ENCODE measurements at places on chromosomes 5 and 9.

GRCh38 chr5:78127875-78128274 lies 166.6 kb downstream of the AP3B1 start:
- no peak for DNase-seq

GRCh38 chr9:123679330-123679987 lies 250.5 kb downstream of the DENND1A start:
- DNase-seq, result no peak

DNA sequence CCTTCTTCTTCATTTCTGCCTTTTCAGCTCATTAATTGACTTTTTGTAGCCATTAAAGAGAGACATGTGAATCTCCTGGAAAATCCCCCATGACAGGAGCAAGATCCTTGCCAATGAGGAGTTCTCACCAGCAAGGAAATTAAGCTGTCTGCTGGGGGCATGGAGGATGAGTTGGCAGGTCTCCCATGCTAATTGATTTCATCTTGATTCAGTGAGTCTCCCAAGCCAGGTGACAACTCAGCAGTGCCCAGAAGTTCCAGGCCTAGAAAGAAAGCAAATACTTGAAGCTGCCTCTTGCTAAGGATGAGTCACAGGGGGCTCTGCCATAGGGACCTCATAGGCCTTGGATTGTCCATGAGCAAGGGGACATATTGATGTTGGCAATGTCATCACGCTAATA lies 30.0 kb upstream of the ADRA1B start:
- DNase-seq, result no peak

- no peak for DNase-seq
These were observed 61.8 kb downstream of the BRINP1 start for GRCh38 chr9:119307471-119307870.

DNA sequence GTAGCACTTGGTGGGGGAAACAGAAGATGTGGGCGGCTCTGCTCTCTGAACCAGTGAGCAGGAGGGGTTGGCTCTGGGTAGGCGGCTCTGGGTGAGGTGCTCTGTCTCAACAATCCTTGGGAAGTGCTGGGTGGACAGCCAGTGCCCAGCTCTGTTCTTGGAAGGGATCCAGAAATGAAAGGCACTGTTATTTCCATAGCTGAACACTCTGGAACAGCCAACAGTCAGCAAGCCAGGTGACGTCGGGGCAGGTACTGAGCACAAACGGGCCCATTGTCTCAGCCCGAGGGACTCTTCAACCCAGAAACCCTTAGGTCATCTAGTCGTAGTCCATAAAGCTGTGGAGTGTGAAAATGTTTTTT lies 36.3 kb downstream of the OLFM1 start:
- peak; percentile 17 for DNase-seq

GRCh38 chr5:181217111-181217802 lies 5.8 kb upstream of the TRIM41 start:
- no peak for DNase-seq

GRCh38 chr5:75366787-75367186 lies 29.8 kb downstream of the HMGCR start:
- DNase-seq, result no peak

- DNase-seq, result no peak
These were observed 17.8 kb upstream of the C9orf72 start for GRCh38 chr9:27591093-27591492.

- peak; percentile 70 for DNase-seq
These were observed 100.7 kb downstream of the SUSD1 start for GRCh38 chr9:112074250-112075008.

- DNase-seq, result no peak
These were observed 183.9 kb downstream of the LRRC70 start for GRCh38 chr5:62762503-62762902.

DNA sequence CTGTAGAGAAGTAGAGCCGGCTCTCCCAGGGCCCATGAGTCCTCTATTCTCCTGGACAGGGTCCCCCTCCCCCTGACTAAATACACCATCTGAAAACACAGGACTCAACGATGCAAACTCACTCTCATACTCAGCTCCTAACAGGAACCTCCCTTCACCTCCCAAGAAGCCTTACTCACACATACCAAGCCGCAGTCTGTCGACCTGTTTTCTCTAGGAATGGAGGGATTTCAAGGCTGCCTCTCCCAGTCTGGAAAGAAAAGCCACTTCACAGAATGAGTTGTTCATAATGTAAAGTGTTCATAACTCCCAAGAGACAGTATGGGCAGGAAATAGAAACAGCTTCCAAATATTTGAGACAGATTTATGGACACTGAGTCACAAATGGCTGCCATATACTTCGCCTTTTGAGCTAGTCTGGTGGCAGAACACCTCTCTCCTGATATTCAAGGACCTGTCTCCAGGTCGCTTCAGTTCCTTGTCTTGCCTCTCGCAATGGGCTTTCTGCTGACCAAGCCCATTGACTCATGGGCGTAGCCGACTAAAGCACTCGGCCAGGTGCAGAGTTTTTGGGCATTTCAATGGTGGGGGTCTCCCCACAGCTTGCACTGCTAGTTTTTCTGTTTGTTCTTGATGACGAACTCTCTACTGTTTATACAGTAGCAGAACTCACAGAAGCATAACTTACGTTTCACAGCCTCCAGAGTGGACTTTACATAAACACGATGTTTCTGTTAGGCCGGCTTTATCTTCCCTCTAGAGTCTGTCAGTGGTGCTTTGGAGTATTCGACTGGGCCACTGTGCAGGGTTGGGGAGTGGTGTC lies 25.0 kb upstream of the IL17B start:
- no peak for DNase-seq

DNA sequence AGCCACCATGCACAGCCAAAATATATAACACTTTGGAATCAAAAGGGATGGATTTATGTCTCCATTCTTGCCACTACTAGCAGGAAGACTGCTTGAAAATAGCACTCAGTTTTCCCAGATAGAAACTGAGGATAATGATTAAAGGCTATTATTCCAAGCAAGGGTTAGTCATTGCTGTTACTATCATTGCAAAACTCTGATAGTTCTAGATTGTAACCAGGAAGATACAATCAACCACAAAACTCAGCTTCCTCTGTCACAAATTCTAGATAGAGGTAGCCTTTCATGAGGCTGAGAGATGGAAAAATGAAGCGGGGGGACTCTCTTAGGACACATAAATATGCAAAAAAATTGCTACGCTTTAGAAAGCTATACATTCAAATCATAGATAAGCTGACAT lies 3.1 kb downstream of the ANXA1 start:
- DNase-seq, result no peak

- DNase-seq, result no peak
These were observed 801.0 kb upstream of the NUDT12 start for GRCh38 chr5:104363567-104363966.

DNA sequence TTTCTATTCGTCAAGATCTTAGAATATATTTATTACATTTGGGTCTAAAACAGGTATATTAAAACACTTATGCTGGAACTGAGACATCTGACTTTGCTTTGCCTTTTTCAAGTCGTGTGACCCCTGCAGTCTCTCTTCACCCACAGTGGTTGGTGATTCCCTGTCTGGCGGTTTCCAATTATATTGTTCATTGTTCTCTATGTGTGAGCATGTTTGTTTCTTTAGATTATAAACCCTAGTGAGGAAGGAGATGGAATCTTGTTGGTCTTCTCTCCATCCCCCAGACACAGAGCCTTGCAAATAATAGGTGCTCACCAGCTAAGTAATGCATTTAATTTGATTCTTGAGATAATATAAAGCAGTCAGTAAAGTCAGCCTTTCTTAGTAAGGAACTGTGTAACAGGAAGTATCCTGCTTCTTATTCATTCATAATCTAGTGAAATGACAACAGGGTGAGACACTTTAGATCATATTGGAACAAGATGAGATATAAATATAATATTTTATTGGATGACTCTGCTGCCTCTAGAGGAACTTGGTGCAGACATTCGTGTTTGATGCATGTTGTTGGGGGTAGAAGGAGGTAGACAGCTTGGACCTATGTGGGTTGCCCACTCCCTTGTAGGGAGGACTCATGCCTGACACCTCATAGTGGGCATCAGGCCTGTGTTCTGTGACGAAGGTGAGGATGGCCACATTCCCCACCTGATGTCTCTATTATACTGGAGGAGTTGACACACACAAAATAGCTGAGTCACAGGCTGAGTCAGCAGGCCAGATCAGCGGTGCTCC lies 88.1 kb downstream of the FGF1 start:
- no peak for DNase-seq

- DNase-seq, result no peak
These were observed 2.2 kb downstream of the UBTD2 start for GRCh38 chr5:172281346-172281745.

GRCh38 chr5:80541392-80541791 lies 28.7 kb downstream of the ANKRD34B start:
- DNase-seq, result no peak

DNA sequence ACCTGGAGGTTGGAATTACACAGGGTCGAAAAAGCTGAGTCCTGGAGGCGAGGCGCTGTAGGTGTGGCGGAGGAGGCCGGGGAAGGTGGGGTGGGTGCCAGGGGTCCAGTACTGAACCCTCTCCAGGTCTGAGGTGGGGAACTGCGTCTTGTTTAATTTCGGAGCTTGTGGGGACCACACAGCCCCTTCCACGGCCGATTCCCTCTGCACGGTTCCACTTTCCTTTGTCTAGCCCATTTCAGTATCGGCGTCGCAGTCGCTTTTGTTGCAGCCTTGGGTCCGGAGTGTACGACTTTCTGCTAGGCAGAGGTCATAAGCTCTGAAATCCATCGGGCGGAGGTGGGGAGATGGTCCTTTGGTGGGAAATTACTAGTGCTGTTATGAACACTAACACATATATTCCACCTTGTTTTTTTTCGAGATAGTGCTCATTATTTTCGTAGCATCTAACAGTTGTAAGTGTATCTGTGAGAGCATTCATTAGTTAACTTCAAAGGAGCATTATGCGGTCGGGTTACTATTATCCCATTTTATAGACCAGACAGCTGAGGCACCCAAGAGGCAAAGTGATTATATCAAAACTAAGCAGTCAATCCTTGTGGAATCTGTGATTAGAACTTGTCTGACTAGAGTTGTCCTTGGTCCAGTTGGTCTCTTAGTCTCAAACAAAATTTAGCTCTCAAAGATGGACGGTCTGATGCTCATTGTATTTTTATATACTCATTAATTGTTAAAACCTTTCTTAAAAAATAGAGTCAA lies 737 bp downstream of the RNF180 start:
- no peak for DNase-seq

- no peak for DNase-seq
These were observed 19.7 kb downstream of the TMEM161B start for GRCh38 chr5:88248743-88249540.

GRCh38 chr5:92492908-92493307 lies 1088.1 kb downstream of the NR2F1-AS1 start:
- DNase-seq, result no peak

GRCh38 chr9:133677126-133678010 lies 41.2 kb downstream of the DBH start:
- DNase-seq, result peak; percentile 41

GRCh38 chr9:68536876-68537615 lies 3.6 kb downstream of the TMEM252 start:
- no peak for DNase-seq

DNA sequence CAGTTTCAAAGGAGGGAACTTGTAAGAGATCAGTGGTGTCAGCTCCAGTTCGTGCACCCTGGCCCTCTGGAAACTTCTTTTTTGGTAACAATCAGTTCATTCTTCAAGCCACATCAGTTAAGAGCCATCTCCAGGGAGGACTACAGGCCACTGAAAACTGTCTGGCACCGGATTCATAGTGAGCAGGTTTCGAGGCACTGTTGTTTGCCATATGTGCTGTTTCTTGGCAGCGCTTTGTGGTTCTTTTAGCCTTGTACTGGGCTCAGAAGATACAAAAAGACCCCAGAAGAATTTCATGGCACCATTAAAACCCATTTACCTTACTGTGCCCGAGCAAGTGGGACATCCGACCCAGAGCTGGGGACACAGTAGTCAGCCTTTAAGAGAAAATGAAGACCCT lies 68.5 kb downstream of the OTULIN start:
- no peak for DNase-seq

DNA sequence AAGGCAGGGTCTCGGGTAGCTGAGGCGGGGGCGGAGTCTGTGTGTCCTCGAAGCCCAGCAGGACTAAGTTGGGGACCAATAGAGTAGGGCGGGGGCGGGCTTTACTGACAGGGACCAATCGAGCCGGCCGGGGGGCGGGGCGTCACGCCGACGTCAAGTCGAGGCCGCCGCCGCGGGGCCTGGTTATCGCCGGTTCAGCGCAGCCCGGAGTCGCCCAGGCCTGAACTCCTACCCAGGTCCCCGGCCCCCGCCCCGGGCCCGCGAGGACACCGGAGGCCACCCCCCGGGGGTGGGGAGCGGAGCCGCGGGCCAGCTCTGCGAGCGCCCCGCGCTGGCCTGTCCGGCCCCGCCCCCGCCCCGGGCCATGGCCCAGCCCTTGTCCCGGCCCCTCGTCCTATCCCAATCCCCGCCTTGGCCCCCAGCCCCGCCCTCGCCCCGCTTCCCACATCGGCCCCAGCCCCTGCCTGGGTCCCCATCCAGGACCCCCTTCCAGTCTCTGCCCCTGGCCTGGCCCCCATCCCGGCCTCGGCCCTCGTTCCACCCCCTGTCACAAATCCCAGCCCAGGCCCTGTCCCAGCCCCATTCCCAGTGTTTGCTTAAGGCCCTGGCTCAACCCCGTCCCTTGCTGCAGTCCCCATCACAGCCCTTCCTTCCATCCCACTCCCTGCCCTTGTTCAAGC lies at the start of gene TMEM8B:
TMEM8B (plus strand) TSS at position 145 of the 680 bp plus-strand sequence; CDS start at position 365, 220 bp downstream.
- peak; percentile 99 for DNase-seq

- peak; percentile 72 for DNase-seq
These were observed 375.5 kb downstream of the CTNND2 start for GRCh38 chr5:11528720-11529119.

GRCh38 chr5:138955013-138955660 lies 80.0 kb upstream of the LRRTM2 start:
- no peak for DNase-seq

DNA sequence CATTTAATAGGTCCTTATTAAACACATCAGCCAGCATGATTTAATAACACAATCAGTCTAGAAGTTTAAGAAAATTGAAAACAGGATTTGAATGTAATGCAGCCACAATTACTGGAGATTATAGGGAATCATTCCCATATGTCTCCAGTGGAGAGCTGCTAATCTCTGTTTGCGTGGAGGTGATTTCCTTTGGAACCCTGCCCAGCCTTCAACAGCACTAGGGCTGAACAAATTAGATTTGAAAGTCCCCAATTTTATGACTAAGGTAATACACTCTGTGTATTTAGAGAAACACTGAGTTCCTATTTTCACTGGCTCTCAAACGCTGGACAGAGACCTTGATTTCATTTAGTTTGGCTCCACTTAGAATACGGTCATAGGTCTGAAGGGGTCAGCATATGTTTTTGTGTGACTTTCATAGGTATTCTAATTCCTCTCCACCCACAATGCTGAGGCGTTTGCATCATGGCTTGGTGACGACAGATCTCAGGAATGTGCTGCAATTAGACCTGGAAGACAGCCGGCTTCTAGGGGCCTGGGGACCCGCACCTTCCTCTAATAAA lies 508.3 kb downstream of the EBF1 start:
- no peak for DNase-seq

- no peak for DNase-seq
These were observed 618.0 kb downstream of the BRINP1 start for GRCh38 chr9:118751077-118751847.

GRCh38 chr9:112670991-112671625 lies 46.8 kb downstream of the INIP start:
- no peak for DNase-seq

GRCh38 chr5:154529282-154529681 lies 51.3 kb upstream of the HAND1 start:
- DNase-seq, result no peak
